ENCODE measurements at places on chromosomes 5 and 9.

DNA sequence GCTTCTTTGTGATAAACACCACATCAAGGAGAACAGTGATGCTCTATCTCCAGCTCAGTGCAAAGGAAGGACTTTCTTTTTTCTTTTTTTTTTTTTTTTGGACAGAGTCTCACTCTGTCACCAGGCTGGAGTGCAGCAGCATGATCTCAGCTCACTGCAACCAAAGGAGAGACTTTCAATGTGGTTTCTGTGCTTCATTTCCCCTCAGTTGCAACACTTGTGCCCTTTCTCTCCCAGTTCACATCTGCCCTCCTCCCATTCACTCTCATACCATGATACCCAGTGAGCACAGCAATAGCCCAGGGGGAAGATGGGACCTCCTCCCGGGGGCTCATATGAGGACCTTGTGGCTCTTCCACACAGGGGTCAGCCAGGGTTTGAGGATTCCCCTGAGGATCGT lies 110.0 kb downstream of the MTRR start:
- no peak for DNase-seq

- DNase-seq, result no peak
Observed at GRCh38 chr5:101969742-101970141, 326.3 kb downstream of the SLCO4C1 start.

GRCh38 chr9:36023260-36024048 lies 13.3 kb upstream of the RECK start:
- peak; percentile 63 for DNase-seq

DNA sequence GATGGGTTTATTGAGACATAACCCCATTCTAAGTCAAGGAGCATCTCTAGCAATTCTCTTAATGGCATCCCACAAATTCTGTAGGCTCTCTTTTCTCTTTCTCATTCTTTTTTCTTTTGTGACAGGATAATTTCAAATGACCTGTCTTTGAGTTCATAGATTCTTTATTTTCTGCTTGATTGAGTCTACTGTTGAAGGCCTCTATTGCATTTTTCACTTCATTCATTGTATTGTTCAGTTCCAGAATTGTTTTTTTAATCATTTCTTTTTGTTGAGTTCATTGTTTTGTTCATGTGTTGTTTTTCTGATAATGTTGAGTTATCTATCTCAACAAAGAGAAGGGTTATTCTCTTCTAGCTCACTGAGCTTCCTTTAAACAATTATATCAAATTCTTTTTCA lies 144.7 kb upstream of the IL12B start:
- no peak for DNase-seq

DNA sequence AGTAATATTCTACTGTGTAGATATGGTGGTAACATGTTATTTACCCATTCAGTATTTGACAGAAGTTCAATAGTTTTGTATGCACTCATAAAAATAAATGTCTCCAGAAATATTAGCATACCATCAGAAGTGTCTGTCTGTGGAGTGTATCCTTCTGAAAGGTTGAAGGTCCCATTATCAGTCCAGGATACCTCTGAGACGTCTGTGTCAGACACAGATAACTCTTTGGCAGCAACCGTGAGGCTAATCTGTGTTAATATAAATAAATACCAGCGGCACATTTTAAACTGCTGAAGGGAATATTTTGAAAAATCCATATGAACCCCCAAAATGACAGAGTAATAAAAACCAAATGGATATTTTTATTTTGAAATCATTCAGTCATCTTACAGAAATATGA lies 11.9 kb upstream of the ZNF622 start:
- no peak for DNase-seq

GRCh38 chr9:116436121-116436520 lies 251.0 kb upstream of the TRIM32 start:
- no peak for DNase-seq

DNA sequence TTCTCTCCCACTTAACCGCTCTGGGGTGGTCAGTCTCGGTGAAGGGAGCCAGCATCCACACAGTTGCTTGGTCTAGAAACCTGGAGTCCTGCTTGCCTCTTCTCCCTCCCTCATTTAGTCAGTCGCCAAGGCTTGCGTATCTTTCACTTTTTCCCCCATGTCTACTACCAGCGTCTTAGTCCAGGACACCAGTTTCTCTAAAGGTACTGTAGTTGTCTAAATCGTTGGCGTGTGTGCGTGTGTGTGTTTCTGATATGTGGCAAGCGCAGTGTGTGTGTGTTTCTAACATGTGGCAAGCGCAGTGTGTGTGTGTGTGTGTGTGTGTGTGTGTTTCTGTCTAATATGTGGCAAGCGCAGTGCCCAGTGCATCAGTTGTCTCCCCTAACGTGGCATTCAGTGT lies 641 bp downstream of the ATP6V1G1 start:
- DNase-seq, result no peak

DNA sequence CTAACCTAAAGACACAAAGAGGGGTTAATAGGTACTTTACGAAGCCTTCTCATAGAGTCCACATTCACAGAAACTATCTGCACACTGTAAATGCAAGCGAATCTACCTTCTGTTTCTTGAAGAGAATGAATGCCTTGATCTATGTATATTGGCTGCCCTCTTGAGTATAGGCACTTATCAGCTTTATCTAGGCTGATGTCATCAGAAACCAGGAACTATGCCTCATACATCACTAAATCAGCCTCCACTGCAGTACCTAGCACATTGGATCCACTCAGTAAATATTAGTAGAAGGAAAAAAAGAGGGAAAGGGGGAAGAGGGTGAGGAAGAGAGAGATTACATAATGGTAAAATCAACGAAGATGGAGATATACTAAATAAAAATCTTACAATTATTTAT lies 477.1 kb downstream of the CAAP1 start:
- no peak for DNase-seq

GRCh38 chr5:14131855-14132503 lies 11.2 kb upstream of the TRIO start:
- DNase-seq, result no peak

GRCh38 chr5:171676286-171676944 lies 109.2 kb upstream of the SMIM23 start:
- no peak for DNase-seq

DNA sequence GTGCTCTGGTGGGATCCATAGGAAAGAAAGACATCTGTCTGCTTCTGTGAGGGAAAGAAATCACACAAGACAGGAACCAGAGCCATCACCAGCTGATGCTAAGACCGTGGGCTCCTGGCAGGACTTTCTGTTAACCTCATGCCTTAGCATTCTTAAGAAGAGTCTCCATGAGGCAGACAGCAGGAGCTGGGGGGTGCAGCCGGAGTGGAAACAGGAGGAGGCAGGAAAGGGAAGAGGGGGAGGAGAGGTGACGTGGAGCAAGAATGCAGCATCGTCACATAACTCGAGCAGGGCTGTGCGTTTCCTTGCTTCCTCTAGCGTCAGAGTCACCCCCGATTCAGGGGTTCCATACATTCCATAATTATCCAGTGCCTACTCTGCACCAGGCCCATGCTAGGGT lies 53.6 kb downstream of the ERGIC1 start:
- DNase-seq, result no peak

DNA sequence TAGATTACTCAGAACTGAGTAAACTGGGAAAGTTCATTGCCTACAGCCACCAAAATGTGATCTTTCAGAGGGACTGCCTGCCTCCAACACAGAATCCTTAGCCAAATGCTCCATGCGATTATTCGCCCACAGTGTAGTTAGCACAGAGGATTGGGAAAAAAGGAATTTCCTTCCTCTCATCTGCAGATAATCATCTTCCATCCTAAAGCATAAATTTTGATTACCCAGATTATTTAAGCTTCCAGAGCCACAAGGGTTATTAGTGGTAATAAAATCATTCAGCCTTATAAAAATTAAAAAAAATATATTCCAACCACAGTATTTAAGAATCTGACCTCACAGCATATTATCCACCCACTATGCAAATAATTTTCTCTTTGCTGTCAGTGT lies 285.3 kb upstream of the GRAMD2B start:
- DNase-seq, result no peak

GRCh38 chr9:32414856-32415255 lies 30.4 kb downstream of the ACO1 start:
- no peak for DNase-seq

- peak; percentile 66 for DNase-seq
Observed at GRCh38 chr5:132238169-132238744, 10.6 kb upstream of the P4HA2 start.

- no peak for DNase-seq
Observed at GRCh38 chr9:96133321-96134021, 168.5 kb downstream of the HSD17B3 start.

- DNase-seq, result no peak
Observed at GRCh38 chr5:32129074-32129598, 45.0 kb downstream of the GOLPH3 start.

GRCh38 chr9:110583237-110583636 lies 3.7 kb upstream of the SVEP1 start:
- DNase-seq, result no peak

GRCh38 chr9:101400120-101400519 lies 1.5 kb downstream of the ZNF189 start:
- no peak for DNase-seq

DNA sequence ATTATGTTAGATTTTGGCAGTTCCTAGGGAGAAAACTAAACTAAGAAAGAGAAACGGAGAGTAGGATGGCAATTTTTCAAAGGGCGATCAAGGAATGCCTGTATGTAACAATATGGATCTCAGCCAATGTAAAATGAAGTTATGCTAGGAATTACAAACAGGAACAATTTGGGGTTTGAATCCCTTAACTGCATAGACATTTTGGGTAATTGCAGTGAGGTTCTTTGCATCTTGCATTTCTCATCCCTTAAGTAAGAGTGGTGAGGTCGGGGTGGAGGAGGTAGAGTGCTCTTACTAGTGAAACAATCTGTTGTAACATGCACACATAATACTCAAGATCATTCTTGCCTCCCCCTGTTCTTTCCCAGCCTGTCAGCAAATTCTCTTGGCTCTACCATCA lies 137.6 kb downstream of the NPR3 start:
- DNase-seq, result no peak

- no peak for DNase-seq
Observed at GRCh38 chr5:169411786-169412430, 111.0 kb upstream of the SLIT3 start.

- DNase-seq, result peak; percentile 40
Observed at GRCh38 chr5:17190242-17190778, 27.1 kb upstream of the BASP1 start.

DNA sequence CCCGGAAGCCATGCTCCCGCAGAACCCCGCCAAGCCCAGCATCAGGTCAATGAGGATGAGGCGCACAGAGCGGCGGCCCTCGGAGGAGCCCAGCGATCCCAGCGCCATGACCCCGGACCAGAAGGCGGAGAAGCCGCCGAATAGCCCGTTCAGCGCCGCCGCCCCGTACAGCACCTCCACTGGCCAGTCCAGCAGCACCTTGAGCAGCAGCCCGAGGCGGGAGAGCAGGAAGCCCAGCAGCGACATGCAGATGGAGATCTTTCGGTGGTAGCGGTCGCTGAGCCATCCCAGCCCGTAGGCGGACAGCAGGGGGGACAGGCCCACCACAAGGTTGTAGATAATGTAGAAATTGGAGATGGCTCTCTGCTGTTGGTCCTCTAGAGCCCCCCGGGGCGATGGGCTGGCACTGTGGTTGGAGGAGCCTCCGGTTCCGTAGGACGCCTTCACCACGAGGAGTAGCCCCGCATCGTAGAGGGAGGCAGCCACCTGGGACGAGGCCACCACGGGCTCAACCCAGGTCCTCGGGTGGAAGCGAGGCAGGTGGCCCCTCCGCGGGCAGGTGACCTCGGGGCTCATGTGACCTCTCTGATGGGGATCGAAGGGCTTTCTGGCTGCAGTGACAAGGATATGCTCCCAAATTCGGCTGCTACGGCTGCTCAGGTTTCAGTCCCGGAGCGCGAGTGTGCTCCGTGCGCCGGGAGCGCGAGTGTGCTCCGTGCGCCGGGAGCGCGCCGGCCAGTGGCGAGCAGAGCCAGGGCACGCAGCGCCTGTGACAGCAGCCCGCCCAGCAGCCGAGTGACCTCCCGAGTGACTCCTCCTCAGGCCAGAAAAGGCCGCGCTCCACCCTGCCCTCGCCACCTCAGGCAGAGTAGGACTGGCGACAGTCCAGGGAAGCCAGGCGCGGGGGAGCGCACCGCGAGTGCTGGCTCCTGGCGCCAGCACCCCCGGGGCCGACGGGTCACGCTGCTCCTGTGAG lies at the start of gene SLC46A2:
Gene SLC46A2 (minus strand): TSS at position 771 of the 976 bp plus-strand sequence. CDS start 195 bp downstream, at position 576.
- DNase-seq, result no peak

- peak; percentile 65 for DNase-seq
Observed at GRCh38 chr5:157486221-157486681, 26.2 kb downstream of the NIPAL4 start.

DNA sequence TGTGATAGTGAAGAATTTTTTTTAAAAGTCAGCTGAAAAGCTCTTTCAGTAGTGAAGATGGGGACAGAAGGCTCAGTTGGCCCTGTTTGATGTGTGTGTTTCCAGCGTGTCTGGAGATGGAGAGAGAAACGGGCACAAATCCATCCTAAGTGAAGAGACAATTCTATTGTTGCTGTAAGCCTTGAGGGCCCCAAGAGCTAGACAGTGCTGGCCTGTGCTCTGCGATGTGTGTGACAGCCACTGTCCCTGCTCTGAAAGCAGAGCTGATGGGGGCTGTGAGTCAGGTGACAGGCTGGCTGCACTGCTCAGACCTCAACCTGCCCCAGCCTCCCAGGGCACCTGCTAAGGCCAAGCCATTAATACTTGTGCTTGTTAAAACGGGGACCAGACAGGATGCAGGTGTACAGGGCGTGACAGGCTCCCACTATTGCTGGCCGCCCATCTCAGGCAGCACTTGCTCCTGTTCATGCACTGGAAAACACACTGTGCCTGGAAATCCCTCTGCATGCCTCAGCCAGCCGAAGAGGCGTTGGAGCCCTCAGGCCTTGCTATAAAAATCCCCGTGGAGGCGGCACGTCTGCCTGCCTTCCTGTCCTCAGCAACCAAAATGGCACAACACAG lies 44.6 kb upstream of the SEMA4D start:
- peak; percentile 43 for DNase-seq

DNA sequence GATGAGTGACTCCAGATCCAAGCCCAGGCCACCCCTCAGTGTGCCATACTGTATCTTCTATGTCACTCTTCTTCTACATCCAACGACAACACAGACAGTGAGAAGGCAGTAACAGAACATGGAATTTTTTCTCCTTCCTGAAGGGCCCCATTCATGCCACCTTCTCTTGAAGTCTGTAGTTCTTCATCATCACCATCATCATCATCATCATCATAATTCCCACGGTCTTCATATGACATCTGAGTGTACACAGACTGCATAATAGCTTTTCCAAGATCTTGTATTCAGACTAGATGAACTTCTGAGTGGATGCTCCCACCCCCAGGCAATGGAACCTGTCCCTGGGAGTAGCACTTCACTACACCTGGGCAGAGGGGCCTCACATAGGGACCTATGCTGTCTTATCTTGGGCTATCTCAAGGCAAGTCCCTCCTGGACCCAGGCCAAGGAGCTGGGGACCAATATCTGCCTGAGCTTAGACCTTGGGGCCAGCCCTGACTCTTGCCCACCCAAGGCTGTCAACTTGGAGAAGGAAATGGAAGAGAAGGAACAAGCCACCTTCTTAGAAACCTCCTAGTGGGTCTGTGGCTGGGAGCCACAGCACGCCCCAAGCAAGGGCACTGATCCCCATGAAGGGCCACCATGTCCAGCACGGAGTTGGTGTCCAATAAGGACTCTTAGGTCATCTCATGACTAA lies 159.1 kb downstream of the FSTL4 start:
- DNase-seq, result no peak

All from germinal center (tissue), 1 donor.